ENCODE measurements at places on chromosomes 4 and X.

- DNase-seq = no peak
These were observed 73.0 kb upstream of the PJA1 start for GRCh38 chrX:69238114-69238886.

DNA sequence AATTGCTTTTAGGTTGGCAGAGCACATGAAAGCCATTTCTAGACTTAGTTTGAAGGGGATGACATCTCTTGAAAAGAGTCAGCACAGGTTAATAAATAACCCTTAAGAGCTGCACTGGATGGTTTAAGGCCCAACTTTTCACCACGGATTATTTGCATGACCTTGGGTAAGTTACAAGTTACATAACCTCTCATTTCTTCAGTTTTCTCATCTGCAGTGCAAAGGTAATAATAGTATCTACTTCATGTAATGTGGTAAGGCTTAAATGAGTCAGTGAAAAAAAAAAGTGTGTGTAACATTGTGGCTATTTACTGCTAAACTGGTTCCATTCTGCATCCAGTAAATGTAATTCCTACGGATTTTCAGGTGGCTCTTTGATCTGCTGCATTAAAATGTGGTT is 715.8 kb downstream of the CCSER1 start:
- no peak for DNase-seq

DNA sequence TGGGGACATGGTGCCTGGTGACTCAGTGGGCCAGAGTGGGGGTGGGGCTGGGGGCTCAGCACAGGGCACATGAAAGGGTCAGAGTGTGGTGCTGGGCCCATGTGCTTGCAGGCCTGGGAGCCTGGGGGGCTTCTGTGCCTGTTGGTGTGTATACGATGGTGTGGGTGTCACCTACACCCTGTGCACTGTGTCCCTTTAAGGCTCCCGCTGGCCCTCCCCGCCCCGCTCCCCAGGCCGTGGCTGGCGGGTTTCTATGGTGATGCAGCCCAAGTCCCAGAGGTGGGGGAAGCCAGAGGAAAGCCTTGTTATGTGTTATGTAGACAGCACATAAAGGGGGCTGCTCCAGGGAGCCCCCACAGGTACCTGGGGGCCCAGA is 5.5 kb downstream of the L1CAM start:
- DNase-seq = no peak

DNA sequence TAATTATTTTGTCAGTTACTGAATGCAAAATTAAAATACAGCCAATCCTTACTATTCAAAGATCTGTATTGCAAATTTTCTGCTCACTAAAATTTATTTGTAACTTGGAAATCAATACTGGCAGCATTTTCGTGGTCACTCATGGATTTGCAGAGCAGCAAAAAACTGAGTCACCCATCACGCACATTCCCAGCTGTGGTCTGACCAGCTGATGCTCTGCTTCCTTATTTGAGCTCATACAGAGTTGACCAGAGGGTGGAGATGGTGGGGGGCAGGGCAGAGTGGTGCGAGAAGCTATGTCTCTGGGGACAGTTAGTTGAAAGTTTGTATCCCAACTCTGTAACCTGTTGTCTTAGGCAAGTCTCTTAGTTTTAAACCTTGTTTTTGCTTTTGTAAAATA is 214.8 kb downstream of the SPCS3 start:
- DNase-seq = no peak

- DNase-seq = no peak
These were observed 8.2 kb upstream of the YIPF6 start for GRCh38 chrX:68490644-68491043.

- no peak for DNase-seq
These were observed 43.3 kb upstream of the SLC39A8 start for GRCh38 chr4:102388611-102389010.
